ENCODE measurements at places on chromosomes 7 and 10.

GRCh38 chr10:102718220-102718619 lies 3.8 kb downstream of the SFXN2 start:
- no peak for DNase-seq

DNA sequence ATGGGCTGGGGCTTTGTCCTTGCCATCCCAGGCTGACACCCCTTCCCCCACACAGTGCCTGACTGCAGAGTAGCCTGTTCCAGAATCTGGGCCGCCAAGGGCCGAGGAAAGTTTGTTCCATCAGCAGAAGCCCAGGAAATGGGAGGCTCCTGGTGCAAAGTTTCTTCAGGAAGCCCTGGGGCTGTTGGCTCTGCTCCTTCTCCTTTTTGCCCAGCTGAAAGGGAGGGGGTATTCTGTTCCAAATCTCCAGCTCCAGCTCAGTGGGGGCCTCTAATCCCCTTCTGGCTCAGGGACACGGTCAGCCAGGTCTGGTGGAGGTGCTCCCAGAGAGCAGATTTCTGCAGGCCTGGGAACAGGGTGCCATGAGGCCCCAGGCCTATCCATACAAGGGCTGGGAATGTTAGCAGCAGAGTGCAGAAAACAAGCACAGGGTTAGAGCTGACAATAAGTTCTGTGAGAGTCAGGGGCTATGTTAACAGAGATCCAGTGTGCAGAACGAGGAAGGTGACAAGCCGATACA lies 399.5 kb downstream of the RPS24 start:
- no peak for DNase-seq

- no peak for DNase-seq
These were observed 36.2 kb downstream of the LARP4B start for GRCh38 chr10:895324-895723.

DNA sequence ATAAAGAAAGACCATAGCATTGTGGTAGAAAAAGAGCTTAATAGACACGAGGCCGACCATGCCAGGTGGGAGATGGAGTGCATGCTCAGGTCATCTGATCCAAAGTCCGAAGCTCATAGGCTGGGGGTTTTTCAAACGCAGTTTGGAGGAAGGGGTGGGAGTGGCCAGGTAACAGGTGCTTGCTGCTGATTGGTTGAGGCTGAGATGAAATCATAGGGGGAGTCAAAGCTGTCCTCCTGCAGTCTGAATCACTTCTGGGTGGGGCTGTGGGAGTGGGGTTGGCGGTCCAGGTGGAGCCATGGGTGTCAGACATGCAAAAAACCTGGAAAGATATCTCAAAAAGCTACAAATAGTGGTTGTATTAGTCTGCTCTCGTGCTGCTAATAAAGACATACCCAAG lies 2.8 kb upstream of the ERCC6 start:
- no peak for DNase-seq

DNA sequence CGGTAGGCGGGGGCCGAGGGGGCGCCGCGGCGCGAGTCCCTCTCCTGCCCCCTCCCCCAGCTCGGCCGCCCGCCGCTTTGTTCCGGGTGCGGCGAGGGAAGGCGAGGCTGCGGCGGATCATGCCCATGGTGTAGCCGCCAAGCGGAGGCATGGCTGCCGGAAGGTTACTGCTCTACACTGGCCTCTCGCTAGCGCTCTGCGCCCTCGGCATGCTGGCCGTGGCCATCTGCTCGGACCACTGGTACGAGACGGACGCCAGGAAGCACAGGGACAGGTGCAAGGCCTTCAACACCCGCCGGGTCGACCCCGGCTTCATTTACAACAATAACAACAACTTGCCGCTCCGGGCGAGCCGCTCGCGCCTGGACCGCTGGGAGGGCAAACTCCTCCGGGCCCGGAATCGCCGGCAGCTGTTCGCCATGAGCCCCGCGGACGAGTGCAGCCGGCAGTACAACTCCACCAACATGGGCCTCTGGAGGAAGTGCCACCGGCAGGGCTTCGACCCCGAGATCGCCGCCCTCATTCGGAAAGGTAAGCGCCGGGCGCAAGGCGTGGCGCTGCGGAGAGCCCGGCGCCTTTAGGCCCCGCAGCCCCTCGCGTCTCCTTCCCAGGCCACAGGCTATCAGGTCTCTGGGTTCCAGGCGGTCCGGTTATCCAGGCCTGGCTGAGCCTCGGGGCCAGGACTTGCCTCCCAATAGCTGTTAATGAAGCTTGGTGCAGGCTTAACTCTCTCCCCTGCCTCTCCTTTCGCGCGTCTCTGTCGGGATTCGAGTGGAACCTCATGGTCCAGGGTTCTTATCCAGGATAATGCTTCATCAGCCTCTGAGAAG lies 513 bp downstream of the TMEM178B start:
- DNase-seq: peak; percentile 4

- DNase-seq: no peak
These were observed 7.4 kb upstream of the OPN4 start for GRCh38 chr10:86646933-86647332.

Measured in activated CD4-positive, alpha-beta T cell treated with anti-CD3 and anti-CD28 coated beads, Interleukin-2, amount 50 U/mL, for 1 hour (primary cell).